Left lung (tissue), 14 donors: ENCODE measurements at places on chromosomes 2 and 18. TPM values are rescaled to one million over a fixed set of nuclear protein-coding genes. Genes with fewer than 3 reads are reported as not detected.

The WNT6 gene
- 0.07 TPM for polyA plus RNA-seq

The CFC1 gene
- 9.9 TPM for polyA plus RNA-seq

The GCG gene
- polyA plus RNA-seq, result not detected

- no peak for DNase-seq
These were observed 585.0 kb downstream of the NR4A2 start for GRCh38 chr2:155747531-155747930.

GRCh38 chr2:230578106-230578505 lies 134.5 kb upstream of the CAB39 start:
- no peak for DNase-seq

GRCh38 chr2:21042958-21043743 lies 722 bp downstream of the APOB start:
- DNase-seq, result peak; percentile 53

GRCh38 chr2:140667203-140667602 lies 1463.6 kb downstream of the LRP1B start:
- DNase-seq, result no peak

GRCh38 chr2:215958257-215958656 lies 55.1 kb downstream of the MREG start:
- DNase-seq, result no peak

DNA sequence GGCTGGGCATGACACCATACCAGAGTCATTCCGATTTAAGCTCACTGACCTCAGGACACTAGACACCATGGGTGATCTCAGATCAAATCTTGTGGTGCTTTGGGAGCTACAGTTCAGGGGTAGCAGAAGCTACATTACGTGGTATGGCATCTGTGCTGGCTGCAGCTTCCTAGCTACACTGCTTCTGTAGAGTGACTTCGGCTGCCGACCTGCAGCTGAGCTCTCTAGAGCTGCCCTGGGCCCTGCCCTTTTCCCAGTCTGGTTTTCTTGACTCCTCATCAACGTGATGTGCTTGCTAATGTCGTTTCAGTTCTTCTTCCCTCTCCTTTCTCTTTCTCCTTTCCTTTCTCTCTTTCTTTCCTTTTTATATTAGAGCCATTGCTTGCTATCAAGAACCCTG lies 100.2 kb downstream of the AP1S3 start:
- no peak for DNase-seq

GRCh38 chr2:198611201-198611600 lies 806.8 kb downstream of the PLCL1 start:
- no peak for DNase-seq

DNA sequence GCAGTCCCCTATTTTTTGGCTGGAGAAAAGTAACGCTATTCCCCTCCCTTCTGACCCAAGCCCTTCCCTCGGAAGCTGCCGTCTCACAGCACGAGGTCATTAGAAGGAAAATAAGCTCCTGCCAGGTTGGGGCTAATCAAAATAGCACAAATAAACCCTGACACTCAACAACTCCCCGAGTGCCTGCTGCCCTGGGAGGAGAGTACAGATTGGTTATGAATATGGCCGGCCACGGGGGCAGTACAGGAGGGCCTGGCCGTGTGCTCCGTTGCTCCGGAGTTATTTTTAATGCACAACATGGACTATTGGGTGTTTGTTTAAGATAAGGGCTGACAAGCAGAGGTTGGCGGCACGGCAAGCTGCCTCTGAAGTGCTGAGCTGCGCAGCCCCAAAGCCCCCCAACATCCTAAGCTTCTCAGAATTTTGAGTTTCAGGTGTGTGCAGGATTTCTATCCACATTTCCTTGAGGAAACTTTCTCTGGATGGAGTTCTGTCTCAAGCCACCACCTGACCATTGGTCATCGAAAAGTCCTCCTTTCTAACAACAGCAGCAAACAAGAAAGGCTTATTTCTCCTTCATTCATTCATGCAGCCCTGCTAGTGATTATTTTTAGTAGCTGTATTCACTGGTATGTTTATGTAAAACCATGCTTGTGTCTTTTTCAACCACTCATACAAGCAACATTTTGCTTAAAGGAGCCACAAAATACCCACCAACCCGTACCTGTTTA lies 58.7 kb downstream of the PAX3 start:
- DNase-seq, result no peak

DNA sequence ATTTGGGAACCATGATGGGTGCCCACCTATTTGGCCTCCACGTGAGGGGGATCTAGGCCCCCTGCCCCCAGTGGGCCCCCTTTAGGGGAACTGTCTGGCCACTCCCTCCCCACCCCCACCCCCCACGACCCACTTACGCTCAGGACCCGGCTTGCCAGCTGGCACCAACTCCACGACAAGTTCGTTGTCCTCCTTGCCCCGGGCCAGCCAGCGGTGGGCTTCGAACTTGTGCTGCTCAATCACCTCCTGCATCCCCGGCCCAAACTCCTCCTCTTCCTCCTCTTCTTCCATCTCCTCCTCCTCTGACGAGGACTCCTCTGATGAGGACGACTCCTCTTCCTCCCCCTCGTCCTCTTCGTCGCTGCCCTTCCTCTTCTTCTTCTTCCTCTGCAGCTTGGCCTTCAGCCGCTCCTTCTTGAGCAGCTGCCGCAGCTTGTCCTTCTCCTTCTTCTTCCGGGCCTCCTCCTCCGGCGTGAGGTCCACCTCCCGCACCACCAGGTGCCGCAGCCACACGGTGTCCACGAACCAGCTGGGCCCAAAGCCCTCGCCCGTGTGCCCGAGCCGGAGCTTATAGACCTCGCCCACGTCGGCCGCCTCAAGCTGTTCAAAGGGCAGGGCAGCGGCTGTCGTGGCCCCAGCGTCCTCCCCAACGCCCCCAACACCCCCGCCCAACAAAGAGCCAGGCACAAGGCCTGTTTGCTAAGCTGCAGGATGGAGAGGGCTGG lies 96.9 kb downstream of the LOXHD1 start:
- DNase-seq, result no peak

DNA sequence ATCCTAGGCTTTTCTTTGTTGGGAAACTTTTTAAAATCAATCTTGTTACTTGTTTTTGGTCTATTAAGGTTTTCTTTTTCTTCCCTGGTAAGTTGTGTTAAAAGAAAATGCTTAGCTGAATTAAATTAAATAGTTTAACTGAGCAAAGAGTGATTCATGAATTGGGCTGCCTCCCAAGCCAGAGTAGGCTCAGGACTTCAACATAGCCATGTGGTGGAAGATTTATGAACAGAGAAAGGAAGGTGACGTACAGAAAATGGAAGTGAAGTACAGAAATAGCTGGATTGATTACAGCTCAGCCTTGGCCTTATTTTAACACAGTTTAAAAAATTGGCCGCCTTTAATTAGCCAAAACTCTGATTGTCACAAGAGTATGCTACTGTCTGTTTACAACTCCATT lies 27.9 kb upstream of the GALNT5 start:
- no peak for DNase-seq

DNA sequence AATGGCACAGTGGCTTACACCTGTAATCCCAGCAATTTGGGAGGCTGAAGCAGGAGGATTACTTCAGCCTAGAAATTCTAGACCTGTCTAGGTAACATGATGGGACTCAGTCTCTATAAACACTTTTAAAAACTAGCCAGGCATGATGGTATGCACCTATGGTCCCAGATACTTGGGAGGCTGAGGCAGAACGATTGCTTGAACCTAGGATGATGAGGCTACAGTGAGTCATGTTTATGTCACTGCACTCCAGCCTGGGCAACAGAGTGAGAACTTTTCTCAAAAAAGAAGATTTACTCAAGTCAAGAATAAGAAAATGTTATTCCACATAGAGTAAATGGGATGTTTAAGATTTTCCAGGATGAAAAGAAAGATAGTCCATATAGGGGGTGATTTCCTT lies 158.6 kb downstream of the HNMT start:
- no peak for DNase-seq

- no peak for DNase-seq
These were observed 76.6 kb downstream of the FIGN start for GRCh38 chr2:163659224-163659623.

The RAMP1 gene
- polyA plus RNA-seq, result 10.8 TPM

The CNDP1 gene
- polyA plus RNA-seq, result 0.47 TPM
